ENCODE measurements at places on chromosomes 5 and 9. TPM values are rescaled to one million over a fixed set of nuclear protein-coding genes. Genes with fewer than 3 reads are reported as not detected.

IGFBPL1 gene
- total RNA-seq: not detected

EGR1 gene
- 6.1 TPM for total RNA-seq

DNA sequence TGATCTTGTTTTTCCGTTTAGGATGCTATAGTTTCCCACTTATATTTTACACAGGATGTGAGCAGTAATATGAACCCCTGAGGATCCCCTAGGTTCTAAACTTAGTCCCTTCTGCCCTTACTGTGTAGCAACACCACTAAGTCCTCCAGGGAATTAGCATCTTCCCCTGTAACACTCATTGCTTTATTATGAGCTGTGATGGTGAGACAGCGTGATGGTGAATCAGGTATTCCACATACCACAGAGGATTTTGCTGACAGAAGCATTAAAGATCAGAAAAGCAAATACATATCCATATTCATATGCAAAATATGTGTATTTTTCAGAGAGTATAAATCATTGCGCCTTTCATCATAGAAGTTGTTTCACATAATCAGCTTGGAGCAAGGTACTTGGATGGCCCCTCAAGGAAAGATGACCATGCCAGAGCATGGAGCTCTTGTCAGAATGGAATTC is 317.0 kb downstream of the ICE1 start:
- DNase-seq: no peak

CD74 gene
- 0.32 TPM for total RNA-seq

PCDHA12 gene
- under 0.01 TPM for total RNA-seq

DNA sequence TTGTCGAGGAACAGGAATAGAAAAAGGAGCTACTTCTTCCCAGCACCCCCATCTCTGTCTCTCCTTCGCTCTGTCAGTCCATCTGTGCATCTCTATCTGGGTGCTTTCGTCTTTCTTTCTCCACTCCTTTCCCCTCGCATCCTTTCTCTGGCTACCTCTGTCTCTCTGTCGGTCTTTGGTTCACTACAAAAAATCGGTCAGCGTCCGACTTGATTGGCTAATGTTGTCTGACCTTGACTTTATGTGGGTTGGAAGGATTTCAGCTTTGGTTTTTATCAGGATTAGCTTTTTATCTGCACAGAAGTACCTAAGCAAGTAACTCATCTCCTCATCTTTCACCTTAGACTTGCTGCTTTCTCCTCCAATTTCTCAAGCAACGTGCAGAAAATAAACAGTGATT is 575.2 kb upstream of the ZNF462 start:
- no peak for DNase-seq

- DNase-seq: no peak
Measured at GRCh38 chr5:19488786-19489185, 499.2 kb downstream of the CDH18 start.

PCDHB6 gene
- total RNA-seq: under 0.01 TPM

DNA sequence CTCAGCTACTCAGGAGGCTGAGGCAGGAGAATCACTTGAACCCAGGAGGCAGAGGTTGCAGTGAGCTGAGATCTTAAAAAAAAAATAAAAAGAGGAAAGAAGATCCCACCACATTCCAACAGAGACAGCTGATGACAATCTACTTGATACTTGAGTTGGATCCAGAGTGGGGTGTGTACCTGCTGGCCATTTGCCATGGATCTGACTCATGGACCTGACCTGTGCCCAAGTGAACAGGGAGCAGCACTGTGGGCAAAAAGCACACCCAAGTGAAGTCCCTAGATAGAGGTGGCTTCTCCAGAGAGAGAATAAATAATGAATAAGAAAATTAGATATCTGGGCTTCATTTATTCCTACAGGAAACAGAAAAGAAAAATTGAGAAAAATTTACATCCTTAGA is 81.2 kb upstream of the MIER3 start:
- DNase-seq: no peak

OMD gene
- total RNA-seq: not detected

DNA sequence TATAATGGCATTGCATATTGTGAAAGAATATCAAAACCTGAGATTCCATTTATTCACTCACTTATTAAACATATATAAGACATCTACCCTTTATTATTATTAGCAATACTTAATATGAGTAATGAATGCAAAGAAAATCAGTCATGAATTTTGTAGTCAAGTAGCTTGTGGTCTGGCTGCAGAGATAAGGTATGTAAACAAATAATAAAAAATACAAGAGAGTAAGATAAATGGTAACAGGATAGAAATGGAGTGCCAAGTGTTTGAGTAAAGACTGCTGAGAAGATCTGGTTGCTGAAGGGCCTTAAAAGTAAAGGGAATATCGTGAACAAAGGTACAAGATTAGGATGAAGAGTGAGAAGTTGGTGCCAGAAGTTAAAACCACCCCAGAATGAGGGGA is 18.4 kb downstream of the TRIM32 start:
- DNase-seq: peak; percentile 72

DNA sequence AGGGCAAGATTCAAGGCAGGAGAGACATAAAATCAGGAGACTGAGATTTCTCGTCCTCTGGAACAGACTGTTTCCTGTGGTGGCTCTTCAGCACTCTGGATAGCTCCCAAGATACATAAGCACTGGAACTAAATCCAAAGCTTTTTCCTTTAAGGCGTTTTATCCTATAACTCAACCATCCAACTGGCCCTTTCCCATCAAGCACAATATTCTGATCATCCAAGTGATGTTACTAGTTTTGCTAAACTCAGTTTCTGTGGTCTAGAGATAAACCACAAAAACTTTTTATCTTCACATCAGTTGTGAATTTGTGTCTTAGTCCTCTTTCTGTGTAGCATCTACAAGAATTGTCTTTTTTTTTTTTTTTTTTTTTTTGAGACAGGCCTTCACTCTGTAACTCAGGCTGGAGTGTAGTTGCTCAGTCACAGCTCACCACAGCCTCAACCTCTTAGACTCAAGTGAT is 299.4 kb downstream of the COX7C start:
- DNase-seq: peak; percentile 41

SMIM33 gene
- total RNA-seq: not detected

DNA sequence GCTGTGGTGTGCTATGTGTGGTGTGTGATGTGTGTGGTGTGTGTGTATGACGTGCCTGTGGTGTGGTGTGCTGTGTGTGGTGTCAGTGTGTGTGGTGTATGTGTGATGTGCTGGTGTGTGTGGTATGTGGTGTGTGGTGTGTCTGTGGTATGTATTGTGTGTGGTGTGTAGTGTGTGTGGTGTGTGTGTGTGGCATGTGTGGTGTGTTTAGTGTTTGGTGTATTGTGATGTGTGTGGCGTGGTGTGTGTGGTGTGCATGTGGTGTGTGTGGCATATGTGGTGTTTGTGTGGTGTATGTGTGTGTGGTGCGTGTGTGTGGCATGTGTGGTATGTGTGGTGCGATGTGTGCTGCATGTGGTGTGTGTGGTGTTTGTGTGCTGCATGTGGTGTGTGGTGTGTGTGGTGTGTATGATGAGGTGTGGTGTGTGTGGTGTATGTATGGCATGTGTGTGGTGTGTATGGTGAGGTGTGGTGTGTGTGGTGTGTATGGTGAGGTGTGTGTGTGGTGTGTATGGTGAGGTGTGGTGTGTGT is 18.3 kb upstream of the RNU6ATAC start:
- no peak for DNase-seq

- DNase-seq: no peak
Measured at GRCh38 chr5:149617760-149618306, 36.5 kb downstream of the ARHGEF37 start.

Data from fibroblast of villous mesenchyme (primary cell).